ENCODE measurements at places on chromosomes 13 and 19. TPM values are rescaled to one million over a fixed set of nuclear protein-coding genes. Genes with fewer than 3 reads are reported as not detected.

LGI4 gene
- total RNA-seq, result 0.43 TPM

CCNA1 gene
- total RNA-seq, result 10.7 TPM

GGN gene
- 0.19 TPM for total RNA-seq

TMEM150B gene
- not detected for total RNA-seq

WDR88 gene
- not detected for total RNA-seq

KIR2DL1 gene
- not detected for total RNA-seq

MCEMP1 gene
- total RNA-seq, result not detected

TPTE2 gene
- total RNA-seq, result not detected

PARP4 gene
- 52.9 TPM for total RNA-seq

PNMA8B gene
- total RNA-seq, result not detected

CD177 gene
- 0.78 TPM for total RNA-seq

DIAPH3 gene
- 27.1 TPM for total RNA-seq

SIGLEC12 gene
- total RNA-seq, result not detected

ERICH6B gene
- not detected for total RNA-seq

TUBA3C gene
- total RNA-seq, result 65.6 TPM

GAS6 gene
- total RNA-seq, result 30.7 TPM

SULT2A1 gene
- not detected for total RNA-seq

FCGBP gene
- total RNA-seq, result 0.07 TPM

ZNF296 gene
- not detected for total RNA-seq

ZSCAN18 gene
- 5.5 TPM for total RNA-seq

GNG7 gene
- 1.1 TPM for total RNA-seq

ZNF100 gene
- total RNA-seq, result 3.5 TPM

SHD gene
- total RNA-seq, result 0.53 TPM

SPRY2 gene
- total RNA-seq, result 3.3 TPM

KLK1 gene
- total RNA-seq, result not detected

CBY2 gene
- total RNA-seq, result not detected

SLC8A2 gene
- not detected for total RNA-seq

ZNF772 gene
- 9.0 TPM for total RNA-seq

MEIOSIN gene
- total RNA-seq, result not detected

APOC4 gene
- total RNA-seq, result not detected

CFAP97D2 gene
- not detected for total RNA-seq

LRRC25 gene
- not detected for total RNA-seq

TMEM143 gene
- 2.5 TPM for total RNA-seq

USHBP1 gene
- not detected for total RNA-seq

ICAM5 gene
- total RNA-seq, result 0.53 TPM

CDX2 gene
- not detected for total RNA-seq

RDH8 gene
- not detected for total RNA-seq

ZNF726 gene
- total RNA-seq, result 10.4 TPM

ZNF587B gene
- total RNA-seq, result 26.6 TPM

ZNF66 gene
- total RNA-seq, result 1.5 TPM

SHISA2 gene
- not detected for total RNA-seq

MISP3 gene
- 0.43 TPM for total RNA-seq

TPRX1 gene
- not detected for total RNA-seq

PBX4 gene
- total RNA-seq, result 3.9 TPM

IFNL2 gene
- total RNA-seq, result not detected

ANGPTL4 gene
- not detected for total RNA-seq

ZNF724 gene
- 15.8 TPM for total RNA-seq

GJA3 gene
- 0.52 TPM for total RNA-seq

SLC7A9 gene
- not detected for total RNA-seq

ZGLP1 gene
- 1.5 TPM for total RNA-seq

ZNF383 gene
- 3.9 TPM for total RNA-seq

BBC3 gene
- total RNA-seq, result 7.6 TPM

IGFL1 gene
- 0.67 TPM for total RNA-seq
